Motor neuron (in vitro differentiated cells): ENCODE measurements at places on chromosomes 6 and 20.

GRCh38 chr20:44309763-44310663, 989 bp downstream of the FITM2 start:
- peak; percentile 51 for ATAC-seq

DNA sequence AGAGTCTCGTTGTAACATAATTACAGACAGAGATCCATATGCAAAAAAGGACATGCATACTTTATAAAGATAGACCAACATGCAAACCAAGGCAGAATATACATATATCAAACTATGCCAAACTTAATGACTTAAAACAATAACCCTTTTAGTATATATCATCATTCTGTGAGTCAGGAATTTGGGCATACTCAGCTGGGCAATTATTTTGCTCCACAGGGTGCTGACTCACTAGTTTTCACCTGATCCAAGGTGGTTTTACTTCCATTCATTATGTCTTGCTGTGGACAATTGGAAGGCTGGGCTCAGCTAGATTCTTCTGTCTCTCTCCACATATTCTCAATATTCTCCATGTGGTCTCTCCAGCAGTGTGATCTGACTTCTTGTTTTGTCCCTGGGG, 41.2 kb upstream of the RNF146 start:
- ATAC-seq: no peak

- ATAC-seq: no peak
Measured at GRCh38 chr6:162408826-162409535, 318.6 kb downstream of the PRKN start.

DNA sequence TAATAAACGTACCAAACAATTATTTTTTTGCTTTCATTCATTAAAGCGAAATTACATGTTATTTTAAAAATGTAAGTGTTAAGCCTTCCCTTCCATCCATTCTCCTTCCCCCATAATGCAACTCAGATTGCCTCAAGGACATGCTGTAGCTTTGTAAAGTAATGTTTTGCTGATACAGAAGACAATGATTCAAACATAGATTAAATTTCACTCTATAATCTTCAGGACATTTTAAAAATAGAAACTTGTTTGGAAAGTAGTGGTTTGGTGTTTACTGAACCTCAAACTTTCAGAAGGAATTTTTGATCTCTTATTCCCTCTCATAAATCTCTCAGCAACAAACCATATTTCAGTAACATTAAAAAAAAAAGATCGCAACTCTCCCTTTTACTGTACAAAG, 350.9 kb upstream of the HSF2 start:
- no peak for ATAC-seq
